ENCODE measurements at places on chromosomes 7 and 10.

DNA sequence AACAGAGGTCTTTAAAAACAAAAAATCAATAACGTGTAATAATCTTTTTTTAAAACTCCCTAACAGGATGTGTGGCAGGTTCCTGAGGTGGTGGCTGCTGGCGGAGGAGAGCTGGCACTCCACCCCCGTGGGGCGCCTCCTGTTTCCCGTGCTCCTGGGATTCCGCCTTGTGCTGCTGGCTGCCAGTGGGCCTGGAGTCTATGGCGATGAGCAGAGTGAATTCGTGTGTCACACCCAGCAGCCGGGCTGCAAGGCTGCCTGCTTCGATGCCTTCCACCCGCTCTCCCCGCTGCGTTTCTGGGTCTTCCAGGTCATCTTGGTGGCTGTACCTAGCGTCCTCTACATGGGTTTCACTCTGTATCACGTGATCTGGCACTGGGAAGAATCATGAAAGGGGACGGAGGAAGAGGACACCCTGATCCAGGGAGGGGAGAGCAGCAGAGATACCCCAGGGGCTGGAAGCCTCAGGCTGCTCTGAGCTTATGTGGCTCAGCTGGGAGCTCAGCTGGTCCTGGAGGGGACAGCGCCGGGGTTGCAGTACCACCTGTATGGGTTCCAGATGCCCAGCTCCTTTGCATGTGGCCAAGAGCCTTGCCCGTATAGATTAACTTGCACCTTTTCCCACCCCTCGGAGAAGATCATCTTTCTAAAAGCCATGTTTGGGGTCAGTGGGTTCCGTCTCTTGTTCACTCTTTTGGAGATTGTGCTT, 16.7 kb upstream of the AZGP1 start:
- DNase-seq: no peak

GRCh38 chr7:50181081-50181480, 88.0 kb upstream of the ZPBP start:
- no peak for DNase-seq

GRCh38 chr10:18222866-18223265, 82.6 kb downstream of the CACNB2 start:
- DNase-seq: no peak

- peak; percentile 82 for DNase-seq
These were observed 97.9 kb downstream of the WDR11 start for GRCh38 chr10:120948889-120949608.

- DNase-seq: no peak
These were observed 28.9 kb downstream of the PDLIM1 start for GRCh38 chr10:95261926-95262325.

GRCh38 chr10:17003651-17004286, 125.8 kb downstream of the CUBN start:
- DNase-seq: no peak

DNA sequence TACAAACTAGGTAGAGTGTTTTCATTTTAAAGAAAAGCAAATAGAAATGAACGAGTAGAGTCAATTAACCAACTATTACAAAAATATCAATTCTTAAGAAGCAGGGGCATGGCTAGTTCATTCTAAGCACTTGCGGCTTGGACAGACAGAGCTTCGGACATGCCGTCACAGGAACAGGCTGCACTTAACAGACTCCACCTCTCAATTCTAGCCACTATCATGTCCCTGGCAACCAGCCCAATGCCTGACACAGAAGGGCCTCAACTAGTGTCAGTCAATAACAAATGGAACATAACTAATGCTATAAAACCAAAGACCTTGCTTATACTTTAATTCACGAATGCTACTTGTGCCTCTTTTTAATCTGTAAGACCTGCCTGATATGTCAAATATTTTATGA, 74.4 kb downstream of the TPK1 start:
- DNase-seq: no peak

GRCh38 chr10:131748831-131749766, 151.7 kb upstream of the PPP2R2D start:
- no peak for DNase-seq

Measured in GM12891 (cell line).